Bronchial smooth muscle cell (primary cell): ENCODE measurements at places on chromosomes 1 and 21. TPM values are rescaled to one million over a fixed set of nuclear protein-coding genes. Genes with fewer than 3 reads are reported as not detected.

The SPRR1B gene
- total RNA-seq: 0.17 TPM in 1 of 2 replicates, not detected in the other

The KDF1 gene
- under 0.01 and 0.09 TPM in 2 replicates for total RNA-seq

The EPHA10 gene
- under 0.01 TPM in 1 of 2 replicates, not detected in the other for total RNA-seq

The GBP7 gene
- total RNA-seq: not detected in 2 replicates

The PAFAH2 gene
- 5.2 and 6.1 TPM in 2 replicates for total RNA-seq

The PEAR1 gene
- total RNA-seq: 0.09 and 2.5 TPM in 2 replicates

The DEPDC1 gene
- 0.34 and 2.5 TPM in 2 replicates for total RNA-seq

The KRTAP15-1 gene
- total RNA-seq: not detected in 2 replicates

The DNAI4 gene
- total RNA-seq: 8.4 and 10.8 TPM in 2 replicates

The OR2T8 gene
- total RNA-seq: not detected in 2 replicates

The ADORA1 gene
- total RNA-seq: 3.2 and 24.5 TPM in 2 replicates

The RXRG gene
- total RNA-seq: 1.2 TPM in 1 of 2 replicates, not detected in the other

The CLEC20A gene
- not detected in 2 replicates for total RNA-seq
